ENCODE measurements at places on chromosomes 5 and 9.

- peak; percentile 18 for DNase-seq
Measured at GRCh38 chr5:150486402-150487198, 21.3 kb upstream of the NDST1 start.

- no peak for DNase-seq
Measured at GRCh38 chr5:53069626-53070025, 39.9 kb downstream of the MOCS2 start.

DNA sequence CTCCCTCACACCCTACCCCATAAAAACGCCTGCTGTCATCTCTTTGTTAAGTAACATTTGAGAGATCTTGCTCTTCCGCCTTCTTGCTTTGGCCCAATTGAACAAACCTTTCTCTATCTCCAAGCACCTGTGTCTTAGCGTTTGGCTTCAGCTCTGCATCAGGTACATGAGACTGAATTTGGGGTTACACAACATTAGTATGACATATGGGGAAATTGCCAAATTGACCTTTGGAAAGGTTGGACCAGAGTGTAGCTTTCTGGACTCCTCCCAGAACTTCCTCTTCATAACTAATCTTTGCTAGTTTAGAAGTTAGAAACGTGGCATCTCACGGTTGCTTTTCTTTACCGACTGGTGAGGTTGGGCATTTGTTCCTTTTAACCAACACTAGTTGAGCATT, 3.5 kb upstream of the EXOSC3 start:
- DNase-seq: no peak

GRCh38 chr9:33851301-33851700, 34.3 kb downstream of the UBE2R2 start:
- no peak for DNase-seq

DNA sequence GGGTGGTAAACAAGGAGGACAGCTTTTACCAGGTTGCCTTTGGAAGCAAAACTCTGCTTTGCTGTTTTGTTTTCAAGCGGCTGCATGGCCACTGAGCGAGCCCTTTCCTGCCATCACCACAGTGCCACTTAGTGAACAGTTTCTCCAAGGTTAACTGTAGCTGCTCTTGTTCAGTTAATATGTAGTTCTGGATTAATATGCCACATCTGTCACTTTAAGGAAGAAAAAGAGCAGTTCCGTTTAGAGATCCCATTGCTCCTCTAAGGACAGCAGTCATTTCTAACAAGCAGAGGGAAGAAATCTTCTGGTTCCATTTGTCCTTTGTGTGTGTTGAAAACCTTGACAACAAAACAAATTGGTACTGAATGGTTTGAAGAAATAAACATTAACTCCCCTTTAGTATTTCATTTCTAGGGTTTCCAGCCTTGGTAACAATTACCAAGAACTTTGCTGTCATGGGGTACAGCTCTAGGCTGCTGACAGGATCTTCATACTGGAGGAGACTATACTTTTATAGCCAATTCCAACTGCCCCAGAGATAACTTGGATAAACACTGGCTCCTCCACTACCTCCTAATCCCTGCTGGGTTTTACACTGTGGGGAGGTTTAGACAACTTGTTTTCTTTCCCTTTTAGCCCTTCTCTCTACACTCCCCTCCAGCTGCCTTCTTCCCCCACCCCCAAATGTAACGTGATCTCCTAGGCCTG, 10.3 kb upstream of the ABL1 start:
- peak; percentile 9 for DNase-seq

DNA sequence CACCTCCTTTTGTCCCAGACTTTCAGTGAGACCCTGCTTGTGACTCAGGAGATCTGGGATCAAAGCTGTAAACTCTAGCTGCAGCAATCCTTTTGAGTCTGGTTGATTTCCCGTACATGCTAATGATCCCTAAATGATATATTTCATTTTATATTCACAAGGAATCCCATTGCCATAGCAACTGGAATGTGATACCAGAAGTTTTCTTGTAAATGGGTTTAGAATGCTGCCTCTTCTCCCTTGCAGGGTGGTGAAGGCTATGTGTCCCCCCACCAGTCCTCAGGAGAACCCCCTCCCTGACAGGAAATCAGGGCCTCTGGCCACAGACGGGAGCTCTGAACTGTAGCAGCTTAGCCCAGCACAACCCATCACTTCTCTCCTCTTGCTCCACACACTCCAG, 215.0 kb downstream of the FSTL4 start:
- no peak for DNase-seq

- no peak for DNase-seq
Measured at GRCh38 chr5:139692679-139693308, 44.6 kb downstream of the CXXC5 start.

DNA sequence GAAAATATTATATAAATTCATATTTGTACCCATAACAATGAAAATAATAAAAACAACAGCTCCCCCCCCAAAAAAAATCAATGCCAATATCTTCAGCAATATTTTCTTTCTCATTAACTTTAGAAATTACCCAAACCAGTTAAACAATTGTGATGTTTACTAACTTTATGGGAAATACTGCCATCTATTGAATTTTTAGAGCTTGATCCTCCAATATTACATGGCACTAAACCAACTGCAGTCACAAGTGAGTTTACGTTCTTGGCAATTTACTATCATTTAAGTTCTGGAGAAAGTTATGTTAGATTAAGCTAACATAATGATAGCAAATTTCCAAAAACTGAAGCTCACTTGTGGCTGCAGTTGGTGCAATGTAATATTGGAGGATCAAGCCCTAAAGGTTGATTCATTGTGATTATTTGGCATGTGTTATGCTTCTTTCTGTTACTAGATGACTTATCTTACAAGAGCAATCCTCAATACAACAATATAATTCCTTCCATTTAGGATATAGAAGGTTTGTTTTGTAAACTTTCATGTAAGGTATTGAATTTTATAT, 379.5 kb downstream of the CDH18 start:
- no peak for DNase-seq

DNA sequence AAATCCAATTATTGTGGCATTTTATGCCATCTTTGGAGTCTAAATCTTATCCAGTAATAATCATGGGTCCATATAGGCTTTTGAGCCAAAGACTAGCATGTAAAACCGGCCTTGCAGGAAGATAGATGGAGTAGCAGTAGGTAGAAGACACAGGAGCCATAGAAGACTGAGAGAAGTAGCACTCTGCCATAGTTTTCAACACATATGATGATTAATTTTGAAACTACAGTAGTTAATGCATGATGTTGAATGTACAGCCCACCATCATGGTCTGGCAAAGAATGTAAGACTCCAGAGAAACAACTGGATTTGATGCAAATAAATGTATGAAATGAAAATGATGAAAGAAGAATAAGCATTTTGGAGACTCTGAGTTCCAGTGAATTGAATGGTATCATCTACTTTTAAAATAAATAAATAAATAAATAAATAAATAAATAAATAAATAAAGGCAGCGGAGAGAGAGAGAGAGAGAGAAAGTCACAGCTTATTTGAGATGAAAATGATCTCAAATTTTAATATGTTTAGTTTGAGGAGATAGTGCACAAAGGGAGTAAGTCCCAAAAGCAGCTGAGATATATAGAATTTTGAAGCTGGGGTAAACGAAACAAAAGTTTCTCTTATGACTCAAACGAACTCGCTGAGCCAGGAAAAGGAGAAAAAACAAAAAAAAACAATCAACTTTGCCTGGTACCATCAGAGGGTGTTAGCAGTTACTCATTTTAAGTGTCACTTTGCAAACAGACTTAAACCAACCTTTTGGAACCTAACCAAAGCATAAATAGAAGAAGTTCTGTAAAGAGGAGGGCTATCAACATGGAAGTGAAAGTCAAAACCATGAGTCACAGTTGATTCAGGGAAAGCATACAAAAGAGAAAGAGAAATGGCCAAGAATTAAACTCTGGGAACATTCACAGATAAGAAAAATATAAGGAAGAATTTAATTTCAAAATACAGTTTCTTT, 388.7 kb downstream of the CETN3 start:
- no peak for DNase-seq

DNA sequence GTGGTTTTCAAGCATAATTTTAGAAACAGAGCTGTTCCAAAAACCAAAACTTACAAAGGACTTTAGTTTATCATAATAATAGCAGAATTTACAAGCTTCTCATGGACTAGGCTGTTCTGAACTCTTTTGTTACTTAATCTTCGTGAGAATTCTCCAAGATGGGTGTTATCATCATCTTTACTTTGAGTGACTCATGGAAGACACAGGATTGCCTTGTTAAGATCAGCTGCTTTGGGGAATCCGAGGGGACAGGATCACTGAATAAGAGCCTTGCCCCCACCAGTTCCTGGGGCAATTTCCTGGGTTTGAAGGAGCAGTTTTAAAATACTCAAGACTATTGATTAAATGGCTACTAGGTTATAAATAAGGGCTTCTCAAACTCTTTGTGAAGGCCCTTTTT, 80.5 kb downstream of the CFAP90 start:
- no peak for DNase-seq

- DNase-seq: no peak
Measured at GRCh38 chr9:107154291-107154690, 128.8 kb upstream of the RAD23B start.

DNA sequence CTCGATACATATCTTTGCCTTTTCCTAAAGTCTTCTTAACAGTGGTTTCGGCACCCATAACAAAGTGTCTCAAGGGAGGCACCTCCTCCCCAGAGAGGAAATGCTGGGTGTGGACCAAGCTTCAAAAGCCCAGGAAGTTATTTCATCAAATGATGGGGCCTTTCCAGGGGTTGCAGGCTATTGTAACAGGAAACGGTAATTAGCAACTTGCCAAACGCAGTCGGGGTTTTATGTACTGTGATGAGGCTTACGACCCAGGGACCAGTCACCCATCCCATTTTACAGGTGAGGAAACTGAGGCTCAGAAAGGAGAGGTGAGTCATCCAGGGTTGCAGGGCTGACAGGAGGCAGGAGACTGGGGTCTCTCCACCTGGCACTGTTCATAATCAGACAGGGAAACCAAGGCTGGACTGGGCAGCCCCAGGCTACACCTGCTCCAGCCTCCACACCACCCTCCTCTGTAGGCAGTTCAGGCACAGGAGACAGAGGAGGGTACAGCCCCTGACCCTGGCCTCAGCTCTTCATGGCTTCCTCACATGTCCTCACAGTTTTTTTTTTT, 30.0 kb upstream of the SUSD3 start:
- peak; percentile 69 for DNase-seq

- no peak for DNase-seq
Measured at GRCh38 chr5:51273021-51273420, 110.2 kb upstream of the ISL1 start.

- no peak for DNase-seq
Measured at GRCh38 chr5:158521995-158522394, 577.7 kb downstream of the EBF1 start.

GRCh38 chr9:84697509-84698114, 28.1 kb downstream of the NTRK2 start:
- DNase-seq: no peak

GRCh38 chr5:82799361-82800077, 277.7 kb downstream of the TMEM167A start:
- no peak for DNase-seq

- DNase-seq: no peak
Measured at GRCh38 chr5:101676646-101677045, 619.4 kb downstream of the SLCO4C1 start.

- no peak for DNase-seq
Measured at GRCh38 chr5:143495110-143495509, 91.6 kb upstream of the NR3C1 start.

DNA sequence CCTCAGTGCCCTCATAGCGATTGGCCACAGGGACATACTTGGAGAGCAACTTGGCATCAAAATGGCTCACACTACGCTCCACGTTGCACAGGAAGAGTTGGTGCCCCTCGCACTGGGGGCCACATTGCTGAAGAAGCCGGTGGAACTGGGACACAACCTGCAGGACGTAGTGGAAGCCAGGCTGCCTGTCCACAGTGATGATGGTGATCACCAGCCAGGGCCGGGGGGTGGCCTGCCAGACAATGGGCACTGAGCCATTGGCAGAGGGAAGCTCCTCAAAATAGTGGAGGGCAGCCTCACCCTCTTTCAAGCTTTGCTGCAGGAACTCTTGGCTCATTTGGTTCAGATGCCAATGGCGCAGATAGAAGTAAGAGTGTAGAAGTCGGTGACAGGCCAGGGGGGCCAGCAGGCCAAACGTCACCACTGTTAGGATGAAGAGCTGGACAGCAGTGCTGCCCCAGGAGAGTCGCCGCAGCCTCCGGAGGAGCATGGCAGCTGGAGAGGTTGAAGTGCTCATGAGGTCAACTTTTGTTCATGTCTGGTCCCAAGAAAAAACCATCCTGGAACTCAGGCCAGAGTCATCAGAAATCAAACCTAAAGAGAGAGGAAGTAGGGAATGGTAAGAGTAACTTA, 41.1 kb upstream of the ALDOB start:
- no peak for DNase-seq

DNA sequence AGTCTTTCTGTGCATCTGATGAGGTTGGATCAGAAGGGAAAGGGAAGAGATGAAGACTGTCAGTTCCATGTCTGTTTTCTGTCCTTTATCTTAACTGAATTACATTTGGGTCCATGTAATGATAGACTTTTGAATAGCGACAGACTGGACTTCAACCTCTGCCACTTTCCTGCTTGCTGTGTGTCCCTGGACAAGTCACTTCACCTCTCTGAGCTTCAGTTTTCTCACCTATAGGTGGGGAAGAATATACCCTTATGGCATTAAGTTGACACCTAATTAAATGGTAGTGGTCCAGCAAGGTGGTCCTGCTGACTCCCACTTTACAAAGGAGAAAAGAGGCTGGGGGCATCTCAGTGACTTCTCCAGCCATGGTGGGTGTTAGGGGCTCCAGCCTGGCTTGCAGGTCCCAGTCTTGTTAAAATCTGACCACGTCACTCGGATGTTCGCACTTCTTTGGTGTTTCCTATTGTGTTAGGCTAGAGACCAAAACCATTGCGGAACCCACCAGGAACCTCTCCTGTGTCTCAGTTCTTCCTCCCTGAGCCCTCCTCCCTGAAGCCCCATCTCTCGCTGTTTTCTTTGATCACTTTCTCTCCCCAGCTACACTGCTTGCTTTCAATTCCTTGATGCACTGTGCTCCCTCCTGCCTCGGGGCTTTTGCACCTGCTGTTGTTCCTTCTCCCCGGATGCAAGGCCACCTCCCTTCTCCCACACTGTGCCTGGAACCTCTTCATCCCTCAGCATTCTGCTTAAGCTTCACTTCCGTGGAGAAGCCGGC, 256.5 kb downstream of the NSG2 start:
- DNase-seq: no peak

- DNase-seq: peak; percentile 47
Measured at GRCh38 chr5:157312492-157312891, 46.6 kb downstream of the CYFIP2 start.

DNA sequence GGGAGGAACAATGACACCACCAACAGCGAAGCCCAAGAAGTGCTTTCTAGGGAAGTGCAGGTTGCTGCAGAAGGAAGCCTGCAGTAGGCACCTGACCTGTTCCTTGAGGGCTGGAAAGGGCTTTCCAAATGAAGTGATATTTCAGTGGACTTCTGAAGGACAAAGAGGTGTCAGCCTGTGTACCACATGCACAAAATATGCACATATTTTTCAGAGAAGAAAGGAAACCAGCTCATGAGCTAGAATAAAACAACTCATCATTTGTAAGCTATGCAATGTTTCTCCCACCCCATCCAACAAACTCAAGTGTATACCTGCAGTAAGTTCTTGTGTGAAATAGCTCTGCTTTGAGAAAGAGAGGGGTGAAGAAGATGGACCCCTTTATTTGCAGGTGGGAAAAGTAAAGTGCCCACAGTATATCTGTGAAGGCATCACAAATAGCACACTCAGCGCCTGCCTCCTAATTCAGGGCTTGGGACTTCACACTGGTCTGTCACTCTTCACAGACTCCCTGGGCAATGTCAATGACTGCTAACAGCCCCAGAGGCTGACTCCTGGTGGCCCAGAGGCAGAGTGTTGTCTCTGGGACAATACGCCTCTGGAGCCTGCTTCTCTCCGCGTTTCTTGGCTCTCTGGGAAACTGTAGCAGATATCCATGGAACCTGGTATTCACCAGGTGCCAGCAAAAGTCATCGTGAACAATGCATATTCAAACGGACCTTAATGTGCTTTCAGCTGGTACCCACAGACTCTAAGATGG, 198.1 kb upstream of the EFNA5 start:
- DNase-seq: no peak

All from NCI-H1436 (cell line).